Sigmoid colon (tissue), 7 donors: ENCODE measurements at places on chromosomes 11 and 22.

- no peak for DNase-seq
Observed at GRCh38 chr11:63670096-63670432, 1.1 kb downstream of the ATL3 start.

GRCh38 chr11:94749369-94749768 lies 18.8 kb upstream of the AMOTL1 start:
- no peak for DNase-seq

- no peak for DNase-seq
Observed at GRCh38 chr22:36406721-36407120, 19.0 kb upstream of the MYH9 start.

DNA sequence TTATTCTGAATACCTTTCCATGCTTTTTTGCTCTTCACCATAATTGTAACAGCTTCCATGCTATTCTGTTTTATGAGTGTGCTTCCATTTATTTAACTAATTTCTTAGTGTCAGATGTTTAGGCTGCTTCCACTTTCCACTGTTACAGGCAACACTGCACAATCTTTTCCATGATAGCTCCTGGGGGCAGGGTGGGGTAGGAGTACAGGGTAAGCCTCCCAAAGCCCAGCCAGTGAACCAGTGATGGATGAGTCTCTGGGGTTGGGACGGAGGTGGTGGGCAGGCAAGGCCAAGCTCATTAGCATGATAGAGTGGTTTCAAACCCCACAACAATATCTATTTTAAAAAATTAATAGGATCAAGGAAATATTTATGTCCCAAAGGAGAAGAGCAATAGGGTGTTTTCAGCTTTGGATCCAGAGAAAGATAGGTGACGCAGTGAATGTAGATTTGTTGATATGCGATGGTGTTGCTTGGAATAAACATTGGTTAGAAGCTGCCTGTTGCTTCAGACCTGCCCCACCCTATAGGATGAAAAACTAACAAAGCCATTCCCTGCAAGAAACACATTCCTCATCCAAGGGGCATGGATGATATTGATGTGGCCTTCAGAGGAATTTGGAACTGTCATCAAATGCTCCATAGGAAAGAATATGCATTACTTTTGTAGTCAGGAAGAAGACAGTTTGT lies 17.1 kb upstream of the ELF5 start:
- no peak for DNase-seq
